ENCODE measurements at places on chromosomes 3 and 15.
A peak's percentile ranks its signal among the peaks of the same experiment; 100 is the strongest.

DNA sequence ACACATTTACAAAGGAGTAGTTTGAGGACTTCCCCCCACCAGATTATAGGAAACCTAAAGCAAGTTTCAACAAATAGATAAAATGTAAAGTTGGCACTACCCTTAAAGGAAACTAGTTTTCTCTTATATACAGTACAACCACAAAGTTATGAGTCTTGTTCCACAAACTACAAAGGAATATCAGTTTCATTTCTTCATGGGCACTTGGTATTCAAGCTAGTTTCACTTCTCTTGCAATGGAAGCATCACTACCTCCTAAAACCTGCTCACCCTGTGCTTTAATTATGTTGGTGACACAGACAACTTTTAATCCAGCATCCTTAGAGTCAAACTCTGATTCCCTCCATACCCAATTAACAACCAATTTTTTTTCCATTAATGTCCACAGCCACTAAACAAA is 707.0 kb downstream of the ROBO2 start:
- DNase-seq = no peak

DNA sequence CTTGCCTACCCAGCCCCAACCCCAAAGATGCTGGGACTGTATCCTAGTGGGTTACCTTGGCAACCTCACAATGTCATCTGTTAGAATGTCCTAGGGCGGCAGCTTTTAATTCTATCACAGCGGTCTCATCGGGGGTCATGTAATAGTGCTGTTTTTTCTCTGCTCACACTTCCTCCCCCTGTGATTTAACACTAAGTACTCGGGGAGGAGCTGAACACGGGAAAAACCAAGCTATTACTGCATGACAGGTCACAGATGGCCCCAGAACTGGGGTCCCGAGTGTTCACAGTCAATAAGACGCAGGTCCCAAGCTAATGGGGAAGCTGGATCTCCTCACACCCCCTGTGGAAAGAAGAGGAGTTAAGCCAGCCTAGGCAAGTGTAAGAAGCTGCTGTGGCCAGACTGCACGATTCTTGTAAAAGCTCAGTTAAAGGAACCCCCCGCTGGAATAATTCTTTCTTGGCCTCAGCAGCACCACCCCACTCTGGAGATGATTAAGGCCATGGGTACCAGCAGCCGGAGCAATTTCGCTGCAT is 2.5 kb upstream of the RFTN1 start:
- DNase-seq = no peak

GRCh38 chr3:32177702-32178198 is 60.7 kb upstream of the CMTM8 start:
- peak; percentile 14 for DNase-seq

- no peak for DNase-seq
These were observed 29.1 kb upstream of the MYRIP start for GRCh38 chr3:39780352-39780751.

- no peak for DNase-seq
These were observed 174.8 kb downstream of the POLR2M start for GRCh38 chr15:57881361-57881760.

GRCh38 chr15:80588801-80589200 is 106.3 kb upstream of the ABHD17C start:
- DNase-seq = no peak

- DNase-seq = no peak
These were observed 301.4 kb downstream of the GABRG3 start for GRCh38 chr15:27272427-27272826.

- no peak for DNase-seq
These were observed 66.2 kb upstream of the TPM1 start for GRCh38 chr15:62976301-62976881.

DNA sequence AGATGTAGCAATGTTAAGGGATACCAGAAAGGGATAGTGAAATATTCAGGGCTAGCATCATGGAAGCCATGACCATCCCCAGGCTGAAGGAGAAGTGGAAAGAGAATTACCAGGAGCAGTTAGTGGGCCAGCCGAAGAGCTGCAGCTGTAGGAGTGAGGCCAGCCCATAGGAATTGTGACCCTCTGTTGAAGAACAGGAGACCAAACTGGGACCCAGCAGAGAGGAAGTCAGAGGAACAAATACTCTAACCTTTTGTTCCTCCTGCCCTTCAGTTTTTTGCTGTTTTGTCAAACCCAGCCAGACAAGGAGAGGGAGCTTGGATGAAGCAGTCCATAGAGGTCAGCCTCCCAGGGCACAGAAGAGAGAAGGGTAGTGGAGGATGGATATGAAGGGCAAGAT is 115.4 kb downstream of the CLSTN2 start:
- DNase-seq = no peak

GRCh38 chr3:117939425-117940027 is 1095.1 kb downstream of the IGSF11 start:
- DNase-seq = no peak

GRCh38 chr15:62896969-62897486 is 145.5 kb upstream of the TPM1 start:
- no peak for DNase-seq

GRCh38 chr3:51819709-51820406 is 40.8 kb upstream of the IQCF6 start:
- peak; percentile 15 for DNase-seq

GRCh38 chr15:91813924-91814323 is 39.6 kb upstream of the SLCO3A1 start:
- DNase-seq = no peak

DNA sequence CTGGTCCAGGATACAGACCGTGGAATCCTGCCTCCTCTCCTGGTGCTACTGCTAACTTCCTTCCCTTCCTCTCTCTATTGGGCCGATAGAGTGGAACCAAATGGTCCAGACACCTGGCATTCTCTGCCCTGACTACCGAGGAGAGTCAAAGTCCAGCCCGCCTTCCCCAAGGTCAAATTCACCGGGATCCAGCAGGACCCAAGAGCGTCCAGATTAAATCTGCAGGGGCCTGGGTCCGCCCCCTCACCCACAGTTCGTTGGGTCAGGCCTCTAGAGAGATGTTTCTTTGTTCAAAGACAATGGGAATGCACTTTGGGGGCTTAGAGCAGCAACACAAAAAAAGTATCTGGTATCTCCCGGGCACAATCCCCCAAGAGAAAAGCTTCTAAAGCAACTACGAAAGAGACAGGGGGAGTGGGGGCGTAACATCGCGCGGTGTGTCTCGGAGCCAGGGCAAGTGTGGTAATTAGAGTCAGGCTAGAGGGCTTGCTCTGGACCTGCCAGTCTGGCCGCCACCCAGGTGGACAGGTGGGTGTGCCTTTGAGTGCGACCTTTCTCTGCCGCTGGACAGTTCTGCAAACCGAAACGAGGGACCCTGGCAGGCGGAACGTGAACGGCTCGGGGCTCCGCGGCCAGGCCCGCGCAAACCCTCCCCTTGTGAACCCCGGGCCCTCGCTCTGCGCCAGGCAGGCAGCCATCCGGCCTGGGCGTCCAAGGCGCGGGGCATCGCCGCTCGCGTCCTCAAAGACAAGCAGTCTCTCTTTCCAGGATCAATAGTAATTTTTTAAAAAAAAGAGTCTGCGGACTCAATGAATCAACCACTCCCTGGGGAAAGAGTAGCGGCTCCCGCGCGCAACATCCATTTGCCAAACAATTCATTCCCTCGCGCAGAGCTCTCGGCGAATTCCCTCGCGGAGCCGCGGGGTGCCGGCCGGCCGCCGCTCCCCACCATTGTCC is 806 bp downstream of the KLHL25 start:
- DNase-seq = no peak

DNA sequence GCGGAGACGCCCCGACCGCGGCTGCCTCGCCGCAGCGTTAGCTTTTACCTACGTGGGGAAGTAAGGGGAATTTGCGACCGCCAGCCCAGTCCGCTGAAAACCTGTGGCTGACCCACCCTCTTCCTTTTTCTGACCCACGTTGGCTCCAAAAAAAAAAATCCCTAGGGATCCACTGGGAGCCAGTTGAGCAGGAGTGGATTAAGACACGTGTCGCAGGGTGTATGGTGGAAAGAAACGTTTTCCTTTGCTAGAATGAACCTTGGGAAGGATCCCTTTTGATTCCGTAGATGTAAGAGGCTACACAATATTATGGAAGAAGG is 575 bp upstream of the PCYT1A start:
- no peak for DNase-seq

DNA sequence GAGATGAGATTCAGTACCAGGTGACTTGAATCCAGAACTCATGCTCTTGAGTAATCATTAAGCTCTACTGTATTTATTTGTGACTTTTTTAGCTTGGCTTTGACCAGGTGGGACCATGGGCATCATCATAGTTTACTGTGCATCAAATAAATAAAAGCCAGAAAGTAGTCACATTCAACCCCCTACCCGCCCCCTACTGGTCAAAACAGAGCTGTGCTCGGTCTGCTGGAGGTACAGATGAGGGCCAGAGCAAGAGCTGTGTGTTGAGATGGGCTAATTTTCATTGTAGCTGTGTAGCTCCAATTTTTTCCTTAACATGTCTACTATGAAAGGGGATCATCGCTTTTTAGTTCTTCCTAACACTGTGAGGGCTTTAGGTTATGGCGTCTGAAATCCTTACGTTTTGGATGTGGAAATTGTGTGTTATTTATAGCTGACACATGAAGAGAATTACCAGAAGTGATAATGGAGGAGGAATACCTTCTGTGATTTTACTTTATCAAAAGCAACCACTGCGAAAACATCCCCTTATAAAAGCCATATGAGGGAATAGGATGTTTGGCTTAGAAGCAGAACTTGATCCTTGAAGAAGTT is 375.1 kb downstream of the PTPRG start:
- DNase-seq = no peak

GRCh38 chr3:57224856-57225255 is 2.7 kb upstream of the APPL1 start:
- no peak for DNase-seq

DNA sequence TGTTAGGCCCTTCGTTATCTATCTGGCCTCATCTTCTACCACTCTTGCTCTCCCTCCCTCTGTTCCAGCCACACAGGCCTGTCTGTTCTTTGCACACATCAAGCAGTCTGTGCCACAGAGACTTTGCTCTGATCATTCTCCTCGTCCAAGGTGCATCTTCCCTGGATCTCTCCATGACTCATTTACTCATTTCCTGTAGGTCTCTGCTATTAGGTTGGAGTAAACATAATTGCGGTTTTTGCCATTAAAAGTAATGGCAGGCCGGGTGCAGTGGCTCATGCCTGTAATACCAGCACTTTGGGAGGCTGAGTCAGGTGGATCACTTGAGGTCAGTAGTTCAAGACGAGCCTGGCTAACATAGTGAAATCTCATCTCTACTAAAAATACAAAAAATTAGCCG is 9.5 kb upstream of the C3orf49 start:
- no peak for DNase-seq

DNA sequence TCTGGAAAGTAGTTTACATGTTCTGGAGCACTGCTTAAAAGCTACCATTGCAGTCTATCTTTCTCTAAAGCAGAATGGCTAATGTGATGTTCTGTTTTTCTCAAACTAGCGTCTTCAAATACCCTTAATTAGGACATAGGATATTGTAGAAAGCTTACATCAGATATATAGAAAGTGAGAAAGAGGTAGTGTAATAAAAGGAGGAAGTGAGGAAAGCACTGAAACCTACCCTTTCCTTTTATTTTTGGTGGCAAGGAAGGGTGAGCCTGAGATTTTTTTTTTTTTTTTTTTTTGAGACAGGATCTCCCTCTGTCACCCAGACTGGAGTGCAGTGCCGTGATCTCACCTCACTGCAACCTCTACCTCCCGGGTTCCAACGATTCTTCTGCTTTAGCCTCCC is 9.4 kb downstream of the SENP2 start:
- no peak for DNase-seq
